Stimulated activated naive CD4-positive, alpha-beta T cell treated with Interleukin-2 at 50 U/mL for 16 hours (primary cell): ENCODE measurements at places on chromosomes 1 and 21.

GRCh38 chr21:41245509-41246135 is 71.0 kb upstream of the FAM3B start:
- no peak for DNase-seq

GRCh38 chr1:160061369-160062229 is 8.4 kb downstream of the KCNJ10 start:
- no peak for DNase-seq

DNA sequence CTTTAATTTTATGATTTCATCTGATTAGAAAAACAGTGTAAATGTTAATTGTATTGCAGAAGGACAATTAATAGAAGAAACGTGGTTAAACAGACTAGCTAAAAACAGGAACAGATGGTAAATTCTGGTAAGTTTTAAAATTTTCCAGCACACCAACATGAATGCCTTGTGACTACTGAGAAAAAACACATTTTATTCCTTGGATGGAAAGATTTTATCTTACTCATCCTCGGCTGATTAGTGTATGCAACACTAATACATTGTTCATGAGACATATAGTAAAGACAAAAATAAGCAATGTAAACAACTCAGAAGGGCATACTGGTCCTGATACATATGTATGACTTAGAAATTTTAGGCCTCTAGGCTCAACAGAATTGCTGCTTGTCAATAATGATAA is 4.9 kb upstream of the AK5 start:
- no peak for DNase-seq

GRCh38 chr1:94698759-94699502 is 121.2 kb upstream of the SLC44A3 start:
- no peak for DNase-seq

- no peak for DNase-seq
These were observed 878.3 kb upstream of the CXADR start for GRCh38 chr21:16634515-16634914.

GRCh38 chr1:12166834-12167492 is at the start of gene TNFRSF1B:
TNFRSF1B (plus strand) TSS chr1:12166991; CDS start chr1:12167092, 101 bp downstream.
- DNase-seq = peak; percentile 62

GRCh38 chr21:30101967-30102366 is 64.6 kb downstream of the CLDN17 start:
- DNase-seq = no peak

DNA sequence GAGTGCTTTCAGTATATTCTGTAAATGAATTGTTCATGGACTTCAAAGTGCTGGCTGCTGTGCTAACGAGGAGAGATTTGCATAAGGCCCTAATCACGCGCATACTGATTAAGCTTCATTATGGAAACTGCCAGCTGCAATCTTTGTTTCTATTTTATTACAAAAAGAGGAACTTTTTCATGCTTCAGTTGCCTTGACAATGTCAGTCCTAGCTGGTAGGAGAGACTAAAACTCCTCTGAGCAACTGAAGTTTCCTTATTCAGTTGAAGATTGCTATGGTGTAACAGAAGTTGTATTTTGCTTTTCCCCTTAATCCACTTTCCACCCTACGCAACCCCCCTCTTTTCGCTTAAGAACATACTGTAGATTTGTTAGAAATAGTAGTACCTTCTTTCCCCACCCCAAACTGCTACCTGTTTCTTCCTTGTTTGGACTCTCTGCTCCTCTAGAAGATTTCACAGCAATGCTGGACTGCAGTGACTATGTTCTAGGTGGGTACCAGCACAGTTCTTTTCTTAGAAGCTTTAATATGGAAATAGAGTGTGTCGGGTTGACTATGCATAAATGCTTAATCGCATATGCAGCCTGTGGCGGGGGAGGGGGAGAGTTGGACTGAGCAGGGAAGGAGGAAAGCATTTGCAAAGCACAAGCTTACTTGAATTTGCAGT is 108.3 kb downstream of the POU2F1 start:
- no peak for DNase-seq

- DNase-seq = no peak
These were observed 390.3 kb upstream of the NFIA start for GRCh38 chr1:60692031-60692430.

GRCh38 chr1:150912623-150913022 is 13.5 kb upstream of the SETDB1 start:
- no peak for DNase-seq

GRCh38 chr1:6325482-6325881 is 64.6 kb upstream of the GPR153 start:
- DNase-seq = no peak

DNA sequence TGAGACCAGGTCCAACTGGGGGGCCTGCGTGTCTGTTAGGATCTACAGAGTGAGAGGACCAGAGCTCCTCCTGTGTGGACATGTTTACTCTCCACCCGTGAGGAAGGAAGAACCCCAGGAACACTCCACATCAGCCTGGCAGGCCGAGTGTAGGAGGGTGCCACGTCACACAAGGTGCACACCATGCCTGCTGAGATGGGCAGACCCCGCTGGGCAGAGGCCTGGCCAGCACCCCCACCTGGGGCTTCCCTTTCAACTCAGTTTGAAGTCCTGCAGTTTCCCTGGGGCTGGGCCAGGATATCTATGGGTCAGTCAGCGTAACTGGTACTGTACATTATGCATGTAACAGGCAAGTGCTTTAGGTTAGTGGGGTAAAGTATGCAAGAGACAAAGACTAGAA is 30.1 kb upstream of the PCBP3 start:
- DNase-seq = no peak

DNA sequence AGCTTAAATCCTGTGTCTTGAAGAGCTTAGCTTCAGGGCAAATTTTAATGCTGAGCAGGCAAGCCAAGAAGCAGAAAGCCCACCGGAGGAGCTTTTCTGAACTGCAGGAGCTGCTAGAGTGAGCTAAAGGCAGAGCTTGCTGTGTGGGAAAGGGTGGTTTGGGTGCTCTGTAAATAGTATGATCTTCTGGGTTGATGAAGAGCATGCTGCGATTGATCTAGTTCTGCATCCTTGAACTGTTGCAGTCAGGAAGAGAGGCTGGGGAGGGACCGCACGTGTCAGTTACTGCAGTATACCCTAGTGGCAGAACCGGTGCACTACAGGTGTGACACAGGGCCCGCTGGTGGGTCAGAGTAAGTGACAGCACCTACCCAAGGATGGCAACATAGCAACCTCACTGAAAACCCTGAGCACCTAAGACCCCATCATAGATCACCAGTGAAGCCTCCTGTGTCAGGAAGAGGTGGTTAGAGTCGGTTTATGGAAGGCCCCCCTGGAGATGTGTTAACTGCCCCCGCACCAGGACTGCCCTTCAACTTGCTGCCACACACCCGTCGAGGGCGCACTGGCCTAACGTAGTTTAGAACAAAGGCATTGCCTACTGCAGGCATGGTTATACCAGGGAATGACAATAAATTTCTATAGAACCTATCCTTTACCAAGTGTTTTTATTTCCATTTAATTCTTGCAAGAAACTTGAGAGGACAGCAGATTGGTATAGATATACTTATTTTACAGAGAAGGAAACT is 146.0 kb upstream of the KIAA0040 start:
- peak; percentile 35 for DNase-seq

GRCh38 chr1:228141226-228142044 is 1.4 kb downstream of the GUK1 start:
- peak; percentile 13 for DNase-seq

GRCh38 chr1:226532553-226532952 is 16.0 kb upstream of the STUM start:
- DNase-seq = no peak

DNA sequence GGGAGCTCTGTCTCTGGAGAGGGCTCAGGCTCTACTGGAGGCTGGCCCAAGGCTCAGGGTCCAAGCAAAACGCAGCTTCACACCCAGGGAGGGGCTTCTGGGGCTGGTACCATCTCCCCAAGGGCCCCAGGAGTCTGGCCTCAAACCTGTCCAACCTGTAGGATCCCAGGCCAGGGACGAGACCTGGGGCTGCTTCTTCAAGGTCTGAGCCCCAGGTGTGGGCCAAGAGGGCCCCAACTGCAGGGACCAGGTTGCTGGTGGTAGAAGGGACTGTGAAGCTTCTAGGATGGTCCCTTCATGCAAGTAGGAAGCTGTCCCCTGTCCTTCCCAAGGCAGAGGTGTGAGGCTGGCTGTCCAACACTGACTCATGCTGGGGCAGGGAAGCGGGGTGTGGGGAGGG is 7.8 kb upstream of the MMEL1 start:
- no peak for DNase-seq

DNA sequence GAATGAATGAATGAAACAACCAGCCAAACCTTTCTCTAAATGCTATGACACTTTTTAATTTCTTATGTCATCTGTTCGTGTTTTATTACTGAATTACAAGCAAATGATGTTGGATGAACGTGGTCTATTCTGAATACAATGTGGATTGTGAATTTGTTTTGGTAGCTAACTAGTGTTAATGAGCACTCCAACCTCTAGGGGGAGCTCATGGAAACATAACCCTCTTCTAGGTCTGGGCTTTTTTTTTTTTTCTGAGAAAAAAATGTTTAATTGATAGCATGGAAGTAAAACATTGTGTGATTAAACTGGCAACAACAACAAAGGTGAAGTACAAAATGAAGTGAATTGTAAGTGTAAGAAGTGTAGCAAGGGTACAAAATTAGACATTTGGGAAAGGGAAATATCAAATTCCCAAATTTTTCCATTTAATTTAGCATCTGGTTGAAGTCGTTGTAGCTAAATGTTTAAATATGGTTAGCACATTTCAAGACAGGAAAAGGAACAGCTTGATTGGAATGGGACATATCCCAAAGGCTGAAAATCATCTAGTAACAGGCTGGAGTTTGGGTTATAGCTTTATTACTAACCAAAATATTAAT is 42.6 kb upstream of the PTGS2 start:
- no peak for DNase-seq

- no peak for DNase-seq
These were observed 305.2 kb upstream of the FMN2 start for GRCh38 chr1:239786464-239786863.

DNA sequence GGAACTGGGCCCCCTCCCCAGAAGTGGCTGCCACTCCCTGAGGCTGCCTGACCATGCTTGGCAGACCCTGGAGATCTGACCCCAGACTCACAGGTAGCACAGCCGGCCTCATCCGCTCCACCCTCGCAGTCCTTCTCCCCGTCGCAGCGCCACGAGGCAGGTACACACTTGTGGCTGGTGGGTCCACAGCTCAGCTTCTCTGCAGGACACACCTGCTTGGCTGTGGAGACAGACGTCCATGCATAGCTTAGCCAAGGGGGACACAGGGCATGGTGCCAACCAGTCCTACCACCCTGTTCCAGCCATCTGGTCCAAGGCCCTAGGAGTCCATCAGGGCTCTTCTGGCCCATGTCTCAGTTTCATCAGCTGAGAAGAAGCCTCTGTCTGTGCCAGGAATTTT is 42.2 kb upstream of the MAGOH start:
- no peak for DNase-seq

DNA sequence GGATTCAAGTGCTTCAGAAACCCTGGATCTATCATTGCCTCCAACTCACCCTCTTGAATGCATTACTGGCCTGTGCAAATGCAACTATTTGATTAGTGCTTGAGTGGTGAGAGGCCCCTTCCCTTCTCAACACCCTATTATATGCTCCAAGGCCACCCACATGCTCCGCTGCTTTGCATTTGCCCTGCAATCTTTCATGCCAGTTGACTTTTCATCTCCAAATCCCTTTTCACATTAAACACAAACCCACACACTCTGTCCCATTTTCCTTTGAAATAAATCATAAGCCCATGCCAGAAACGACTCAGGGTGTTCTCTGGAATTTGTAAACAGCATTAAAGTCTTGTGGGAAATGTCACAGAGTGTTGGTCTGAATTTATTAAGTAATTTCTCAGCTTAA is 78.9 kb upstream of the CTTNBP2NL start:
- no peak for DNase-seq

DNA sequence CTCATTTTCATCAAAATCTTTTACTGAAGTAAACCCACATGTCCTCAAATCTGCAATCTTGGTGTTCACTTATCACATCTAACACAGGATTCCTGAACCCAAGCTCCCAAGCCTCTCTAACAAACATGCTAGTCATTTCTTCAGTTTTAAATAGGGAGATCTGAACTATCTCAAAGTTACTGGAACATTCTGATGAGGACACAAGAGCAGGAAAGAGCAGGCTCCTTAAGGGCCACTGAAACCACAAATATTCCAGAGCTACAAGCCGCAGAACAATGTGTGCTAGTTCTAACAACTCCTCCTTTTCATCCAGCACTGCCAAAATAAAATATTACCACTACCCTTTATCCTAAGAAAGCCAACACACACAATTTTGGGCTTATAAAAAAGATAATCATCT is 38.9 kb downstream of the WARS2 start:
- no peak for DNase-seq

DNA sequence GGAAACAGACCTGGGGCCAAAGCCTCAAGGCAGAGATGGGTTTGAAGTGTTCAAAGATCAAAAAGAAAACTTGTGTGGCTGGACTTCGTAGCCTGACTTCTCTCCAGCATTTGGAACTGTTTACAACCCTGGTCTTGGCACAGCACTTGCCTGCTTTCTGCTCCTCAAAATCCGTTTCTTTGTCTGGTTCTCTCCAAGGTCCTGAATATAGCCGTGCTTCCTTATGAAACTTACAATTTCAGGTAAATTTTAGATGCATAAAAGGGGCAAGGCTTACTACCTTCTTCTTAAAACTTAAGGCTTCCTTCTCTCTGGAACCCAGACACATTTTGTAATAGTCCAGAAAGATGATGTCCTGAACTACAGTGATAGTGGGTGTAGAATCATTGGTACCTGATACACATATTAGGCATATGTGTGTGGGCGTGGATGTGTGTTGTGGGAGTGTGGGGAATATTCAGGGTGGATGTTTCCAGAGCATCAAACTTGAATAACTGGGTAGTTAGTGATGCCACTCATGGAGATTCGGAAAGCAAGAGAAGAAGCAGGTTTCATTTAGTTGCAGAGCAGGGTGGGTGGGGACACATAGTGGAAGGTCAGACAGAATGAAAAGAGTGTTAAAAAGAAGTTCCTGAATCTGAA is 26.4 kb upstream of the FAM78B start:
- no peak for DNase-seq

GRCh38 chr1:19477284-19478249 is 7.8 kb downstream of the CAPZB start:
- DNase-seq = peak; percentile 24

GRCh38 chr1:39646232-39647081 is 7.0 kb upstream of the HEYL start:
- DNase-seq = no peak

- no peak for DNase-seq
These were observed 43.1 kb downstream of the OR10J5 start for GRCh38 chr1:159492575-159493323.

DNA sequence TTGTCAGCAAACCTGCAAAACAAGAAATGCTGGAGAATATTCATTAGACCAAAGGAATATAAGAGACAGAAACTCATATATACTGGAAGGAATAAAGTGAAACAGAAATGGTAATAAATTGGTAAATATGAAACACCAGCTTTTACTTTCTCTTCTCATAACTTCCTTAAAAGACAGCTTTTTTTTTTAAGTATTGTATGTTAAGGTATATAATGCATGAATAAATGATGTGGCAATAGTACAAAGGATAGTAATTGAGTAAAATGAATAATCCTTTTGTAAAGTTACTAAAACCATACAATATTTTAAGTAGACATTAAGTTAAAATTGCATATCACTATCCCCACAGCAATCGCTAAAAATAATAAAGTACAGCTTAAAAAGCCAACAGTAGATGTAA is 64.8 kb downstream of the TRIM33 start:
- DNase-seq = no peak

GRCh38 chr21:45102391-45102932 is 28.1 kb downstream of the ADARB1 start:
- no peak for DNase-seq

- DNase-seq = no peak
These were observed 23.1 kb downstream of the IL10RB start for GRCh38 chr21:33289199-33289819.

- DNase-seq = no peak
These were observed 35.8 kb downstream of the RIPK4 start for GRCh38 chr21:41731081-41731480.

- no peak for DNase-seq
These were observed 151.6 kb downstream of the TOMM20 start for GRCh38 chr1:234976861-234977680.
